ENCODE measurements at places on chromosomes 5 and 9.

DNA sequence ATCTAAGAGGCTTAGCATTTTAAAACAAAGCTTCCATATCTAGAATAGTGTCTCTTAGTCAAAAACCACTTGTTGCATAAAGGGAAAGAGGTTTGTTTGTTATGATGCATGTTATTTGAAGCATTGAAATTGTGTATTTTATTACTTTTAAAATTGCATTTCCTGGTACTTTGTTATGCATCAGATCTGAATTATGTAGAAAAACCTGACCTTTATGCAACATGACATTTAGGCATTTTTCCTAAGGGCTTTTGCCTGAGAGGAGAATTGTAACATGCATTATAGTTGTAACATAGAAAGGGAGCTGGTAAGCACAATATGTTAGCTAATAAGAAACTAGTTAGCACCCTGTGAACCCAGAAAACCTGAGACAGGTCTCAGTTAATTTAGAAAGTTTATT lies 22.0 kb downstream of the ZNF169 start:
- DNase-seq = no peak

- no peak for DNase-seq
Observed at GRCh38 chr9:117779760-117780159, 75.6 kb downstream of the TLR4 start.

- DNase-seq = no peak
Observed at GRCh38 chr5:171599411-171599810, 180.0 kb downstream of the FGF18 start.

DNA sequence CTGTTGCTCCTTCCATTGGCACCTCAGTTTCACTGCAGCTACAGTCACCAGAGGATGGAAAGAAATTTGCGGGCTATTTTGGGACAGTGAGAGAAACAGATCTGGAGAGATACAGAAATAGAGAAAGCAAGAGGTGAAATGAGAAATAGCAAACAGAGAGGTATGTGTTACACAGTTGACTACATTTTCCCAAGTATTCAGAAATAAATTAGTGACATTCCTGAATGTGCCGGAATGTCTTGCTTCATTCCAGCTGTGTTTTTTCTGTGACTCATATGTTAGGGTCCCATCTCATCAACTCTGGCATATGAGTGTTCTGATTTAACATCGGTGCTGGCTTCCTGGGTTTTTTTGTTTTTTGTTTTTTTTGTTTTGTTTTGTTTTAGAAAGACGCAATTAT lies 63.8 kb upstream of the ZNF462 start:
- DNase-seq = no peak

GRCh38 chr9:108134486-108135128 lies 645.0 kb upstream of the KLF4 start:
- no peak for DNase-seq

DNA sequence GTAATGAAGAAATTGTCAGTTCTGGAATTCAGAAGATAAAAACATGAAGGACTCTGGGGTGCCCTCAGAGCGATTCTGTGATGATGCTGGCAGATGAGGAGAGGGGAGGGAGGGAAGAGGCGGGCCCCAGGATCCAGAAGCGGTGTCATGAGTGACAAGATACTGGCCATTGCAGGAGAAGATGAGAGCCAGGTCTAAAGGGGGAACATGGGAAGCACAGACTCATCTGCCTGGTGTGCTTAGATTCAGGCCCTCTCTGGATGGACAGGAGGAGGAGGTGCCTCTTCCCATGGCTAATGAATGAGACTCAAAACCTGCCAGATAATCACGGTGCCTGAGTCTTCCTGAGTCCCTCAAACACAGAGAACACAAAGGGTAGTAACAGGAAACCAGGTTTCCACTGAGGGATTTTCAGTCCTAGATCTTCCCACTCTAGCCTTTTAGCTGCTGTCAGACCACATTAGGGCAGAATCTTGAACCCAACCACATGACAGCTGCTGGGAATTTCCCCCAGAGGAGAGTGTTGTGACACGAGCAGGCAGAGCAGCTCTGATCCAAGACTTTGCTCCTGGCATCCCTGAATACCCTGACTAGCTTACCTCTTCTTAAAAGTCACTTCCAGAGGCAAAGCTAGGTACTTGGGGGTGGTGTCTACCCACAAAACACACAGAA lies 28.2 kb upstream of the HSPA9 start:
- no peak for DNase-seq

DNA sequence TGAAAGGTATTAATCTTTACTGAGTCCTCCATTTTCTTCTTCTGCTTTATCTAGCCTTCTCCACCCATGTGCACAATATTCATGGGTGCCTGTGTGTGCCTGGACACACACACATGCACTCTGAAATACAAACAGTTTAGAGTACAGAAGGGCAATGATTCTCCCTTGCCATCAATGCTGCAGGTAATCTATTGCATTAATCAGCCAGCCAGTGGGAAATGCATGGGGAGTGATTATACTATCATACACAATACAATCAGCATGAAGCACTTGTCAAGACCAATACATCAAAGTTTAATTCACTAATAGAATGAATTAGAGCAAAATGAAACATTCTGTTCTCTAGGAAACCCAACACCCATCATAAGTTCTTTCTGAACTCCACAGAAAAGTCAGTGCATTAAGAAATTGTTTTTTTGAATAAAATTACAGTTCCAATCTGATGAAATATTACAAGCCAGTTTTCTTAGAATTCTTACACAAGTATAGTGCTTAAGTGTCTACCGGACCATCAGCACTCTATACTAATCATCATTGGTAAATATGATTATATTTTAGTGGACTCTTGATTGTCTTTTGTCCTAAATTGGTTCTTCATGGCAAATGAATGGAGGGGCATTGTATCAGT lies 172.2 kb downstream of the ZSWIM6 start:
- DNase-seq = no peak

GRCh38 chr9:8348756-8349155 lies 549.2 kb upstream of the DMAC1 start:
- DNase-seq = no peak

GRCh38 chr9:21668516-21668915 lies 133.9 kb upstream of the MTAP start:
- DNase-seq = no peak

- DNase-seq = no peak
Observed at GRCh38 chr5:5979761-5980537, 398.4 kb downstream of the MED10 start.

DNA sequence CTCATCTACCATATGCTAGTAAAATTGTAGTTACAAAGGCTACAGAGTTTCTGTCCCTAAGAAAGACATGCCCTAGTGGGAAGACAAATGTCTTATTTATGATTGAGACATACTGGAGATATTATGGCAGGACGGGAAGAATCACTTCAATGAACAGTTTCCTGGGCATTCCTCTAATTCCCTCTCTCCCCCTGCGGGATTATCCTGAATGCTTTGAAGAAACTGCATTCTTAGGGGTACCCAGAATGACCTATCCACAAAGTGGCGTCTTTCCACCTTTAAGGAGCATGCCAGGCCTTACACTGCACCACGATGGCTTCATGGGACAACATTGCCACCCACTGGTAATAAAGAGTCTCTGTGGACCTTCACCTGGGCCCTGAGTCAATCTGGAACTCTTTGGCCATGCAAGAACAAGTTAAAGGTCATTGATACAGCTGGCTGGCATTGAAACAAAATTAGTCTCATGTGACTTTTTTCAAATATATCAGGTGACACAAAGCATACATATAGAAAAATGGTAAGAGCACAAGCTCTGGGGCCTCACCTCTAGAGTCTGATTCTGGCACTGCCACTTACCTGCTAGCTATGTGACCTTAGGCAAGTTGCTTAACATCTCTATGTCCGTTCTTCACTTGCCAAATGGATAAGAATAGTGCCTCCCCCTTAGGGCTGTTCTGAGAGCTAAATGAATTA lies 32.0 kb downstream of the ANKRD55 start:
- no peak for DNase-seq

DNA sequence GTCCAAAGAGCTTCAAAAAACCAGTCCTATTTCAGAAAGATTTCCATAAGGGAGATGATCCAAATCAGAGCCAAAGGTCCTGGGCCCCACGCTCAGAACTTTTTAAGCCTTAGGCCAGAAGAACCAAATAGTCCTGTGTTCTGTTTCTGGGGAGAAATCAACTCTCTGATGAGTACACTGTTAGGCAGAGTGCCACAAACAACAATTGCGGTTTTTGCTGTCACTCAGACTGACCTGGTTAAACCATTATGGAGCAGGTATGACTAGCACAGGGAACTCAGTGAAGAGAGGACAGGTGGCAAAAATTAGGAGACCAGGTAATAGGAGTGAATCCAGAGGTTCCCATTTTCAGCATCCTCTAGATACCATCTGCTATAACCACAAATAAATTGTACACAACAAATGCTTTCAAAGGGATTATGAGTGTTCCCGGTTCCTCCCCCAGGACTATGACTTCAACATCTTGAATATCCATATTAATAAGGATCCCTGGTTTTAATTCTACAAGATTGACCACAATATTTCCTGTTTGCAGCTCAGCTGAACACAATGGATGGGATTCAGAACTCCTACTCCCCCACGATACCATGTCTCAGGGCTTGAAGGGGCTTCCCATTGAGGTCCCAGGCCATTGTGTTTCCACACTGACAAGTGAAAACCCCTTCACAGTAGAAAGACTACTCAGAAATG lies 52.1 kb upstream of the FREM1 start:
- no peak for DNase-seq

- DNase-seq = no peak
Observed at GRCh38 chr5:91865915-91866314, 482.8 kb upstream of the ARRDC3 start.

DNA sequence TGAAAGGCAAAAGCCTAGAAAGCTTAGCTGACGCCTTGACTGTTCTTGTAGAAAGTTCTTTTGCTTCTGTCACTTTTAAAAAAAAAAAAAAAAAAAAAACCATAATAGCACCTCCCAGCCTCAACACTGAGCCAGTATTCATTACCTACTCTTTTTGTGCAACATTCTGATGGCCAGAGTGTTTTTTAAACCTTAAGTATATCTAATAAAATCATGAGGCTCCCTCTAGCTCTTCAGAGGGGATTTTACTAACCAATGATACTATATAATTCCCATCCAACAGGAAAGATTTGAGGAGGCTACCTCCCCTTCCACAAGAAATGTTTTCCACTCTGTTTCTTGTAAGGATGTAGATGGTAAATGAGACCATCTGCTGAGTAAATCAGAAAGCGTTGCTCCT lies 3.9 kb downstream of the BNC2 start:
- DNase-seq = no peak

- no peak for DNase-seq
Observed at GRCh38 chr9:83339435-83339834, 198.8 kb downstream of the FRMD3 start.

GRCh38 chr9:20428976-20429375 lies 193.3 kb downstream of the MLLT3 start:
- no peak for DNase-seq

- peak; percentile 50 for DNase-seq
Observed at GRCh38 chr9:111482694-111483438, 1.3 kb downstream of the ECPAS start.

- DNase-seq = no peak
Observed at GRCh38 chr5:124234022-124234769, 512.2 kb downstream of the ZNF608 start.

DNA sequence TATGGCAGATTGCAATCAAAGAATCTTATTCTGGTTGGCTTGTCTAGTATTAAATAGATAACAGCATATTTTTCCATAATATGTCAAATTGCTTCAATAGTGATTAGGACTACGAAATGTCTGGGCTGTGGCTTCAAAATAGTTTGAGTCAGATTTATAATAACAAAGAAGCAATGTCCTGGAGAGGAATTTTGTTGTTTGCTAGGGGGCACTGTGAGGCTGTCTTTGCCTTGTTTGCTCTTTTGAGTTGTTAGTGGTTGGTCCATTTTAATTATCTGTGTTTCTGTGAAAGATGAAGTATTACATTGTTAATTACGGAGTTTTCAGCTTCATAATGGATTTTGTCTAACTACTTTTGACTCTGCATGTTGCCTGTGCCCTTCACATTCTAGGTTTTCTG lies 713.6 kb downstream of the TLE4 start:
- no peak for DNase-seq

DNA sequence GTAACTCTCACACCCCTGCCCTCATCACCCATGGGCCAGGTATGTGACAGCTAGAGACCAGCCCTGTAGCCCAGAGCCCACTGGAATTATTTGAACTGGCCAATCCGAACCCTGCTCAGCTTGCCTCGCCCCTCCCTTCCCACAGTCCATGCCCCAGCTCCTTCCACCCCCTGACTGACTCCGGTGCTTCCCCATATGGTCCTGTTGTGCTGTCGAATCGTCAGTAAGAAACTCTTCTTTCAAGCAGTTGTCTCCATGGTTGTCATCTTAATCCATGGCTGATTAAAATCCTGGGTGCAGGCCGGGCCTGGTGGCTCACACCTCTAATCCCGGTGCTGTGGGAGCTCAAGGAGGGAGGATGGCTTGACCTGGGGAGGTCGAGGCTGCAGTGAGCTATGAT lies 118.5 kb downstream of the COL23A1 start:
- DNase-seq = no peak

GRCh38 chr9:115157245-115157674 lies 39.3 kb upstream of the TNC start:
- DNase-seq = no peak

- no peak for DNase-seq
Observed at GRCh38 chr5:146880966-146881365, 2.4 kb upstream of the PPP2R2B start.

- no peak for DNase-seq
Observed at GRCh38 chr5:170541146-170541769, 37.4 kb downstream of the KCNIP1 start.

- no peak for DNase-seq
Observed at GRCh38 chr5:140927228-140927573, 1.1 kb downstream of the PCDHAC1 start.

GRCh38 chr9:114489928-114490327 lies 15.3 kb downstream of the WHRN start:
- DNase-seq = no peak

DNA sequence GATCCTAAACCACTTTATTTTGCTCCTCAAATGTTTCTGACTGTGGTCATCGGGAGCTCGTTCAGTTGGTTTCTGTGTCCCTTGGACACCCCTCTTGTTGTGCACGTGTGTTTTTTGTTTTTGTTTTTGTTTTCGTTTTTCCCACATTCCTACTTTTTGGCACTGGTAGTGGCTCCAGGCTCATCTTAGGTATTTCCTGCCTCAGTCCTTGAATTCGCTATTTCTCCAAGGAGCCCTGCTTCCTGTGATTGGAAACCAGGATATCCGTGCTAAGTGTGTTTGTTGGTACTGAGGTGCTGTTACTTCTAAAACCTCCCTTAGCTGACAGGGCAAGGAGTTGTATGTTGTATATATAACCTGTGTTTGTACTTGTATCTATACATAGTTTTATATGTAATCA lies 5.9 kb downstream of the HMCN2 start:
- DNase-seq = no peak
